ENCODE measurements at places on chromosomes 13 and 19. TPM values are rescaled to one million over a fixed set of nuclear protein-coding genes. Genes with fewer than 3 reads are reported as not detected.

AXL gene
- polyA plus RNA-seq, result 340 TPM

RNF113B gene
- polyA plus RNA-seq, result not detected

ZNF667 gene
- polyA plus RNA-seq, result 9.2 TPM

ZNF154 gene
- polyA plus RNA-seq, result 2.6 TPM

PCDH9 gene
- 0.39 TPM for polyA plus RNA-seq

ZNF714 gene
- 6.9 TPM for polyA plus RNA-seq

RFPL4A gene
- not detected for polyA plus RNA-seq

NKPD1 gene
- not detected for polyA plus RNA-seq

UBA52 gene
- polyA plus RNA-seq, result 708 TPM

CLDND2 gene
- polyA plus RNA-seq, result 0.93 TPM

ZNF850 gene
- polyA plus RNA-seq, result 0.29 TPM

CEACAM19 gene
- polyA plus RNA-seq, result 1.3 TPM

ODAD3 gene
- 0.95 TPM for polyA plus RNA-seq

CATSPERD gene
- polyA plus RNA-seq, result not detected

SWSAP1 gene
- polyA plus RNA-seq, result 1.4 TPM

EBI3 gene
- 1.1 TPM for polyA plus RNA-seq

FCER2 gene
- polyA plus RNA-seq, result 0.33 TPM

CLEC17A gene
- polyA plus RNA-seq, result not detected

FGF21 gene
- not detected for polyA plus RNA-seq

BST2 gene
- polyA plus RNA-seq, result 0.75 TPM

TMIGD2 gene
- polyA plus RNA-seq, result not detected

ZNF575 gene
- polyA plus RNA-seq, result 3.9 TPM

ZNF791 gene
- polyA plus RNA-seq, result 14.5 TPM

CYP4F8 gene
- not detected for polyA plus RNA-seq

ZNF345 gene
- polyA plus RNA-seq, result 3.2 TPM

SIGLEC5 gene
- not detected for polyA plus RNA-seq

ALKBH7 gene
- 72.4 TPM for polyA plus RNA-seq

ELAVL1 gene
- polyA plus RNA-seq, result 78.9 TPM

ZAR1L gene
- polyA plus RNA-seq, result not detected

ATP7B gene
- 0.10 TPM for polyA plus RNA-seq

ALOX5AP gene
- polyA plus RNA-seq, result 0.49 TPM

PROZ gene
- not detected for polyA plus RNA-seq

PEAK3 gene
- polyA plus RNA-seq, result not detected

CXCL17 gene
- polyA plus RNA-seq, result not detected

PGLYRP1 gene
- not detected for polyA plus RNA-seq

SLC25A41 gene
- polyA plus RNA-seq, result not detected

ZNF442 gene
- 0.71 TPM for polyA plus RNA-seq

OR7D2 gene
- not detected for polyA plus RNA-seq

CDX2 gene
- not detected for polyA plus RNA-seq

ZNF541 gene
- polyA plus RNA-seq, result 0.15 TPM

COMMD6 gene
- 364 TPM for polyA plus RNA-seq

ONECUT3 gene
- not detected for polyA plus RNA-seq

PNPLA6 gene
- polyA plus RNA-seq, result 65.0 TPM

ZFP82 gene
- 9.7 TPM for polyA plus RNA-seq

HCST gene
- 11.3 TPM for polyA plus RNA-seq

MISP3 gene
- 2.7 TPM for polyA plus RNA-seq

CLDN10 gene
- polyA plus RNA-seq, result 0.20 TPM

Data from GM23248 (cell line).